Activated T-helper 17 cell treated with anti-CD3 and anti-CD28 coated beads, Interleukin-2, amount 50 U/mL, for 72 hours (primary cell): ENCODE measurements at places on chromosomes 11 and 22. TPM values are rescaled to one million over a fixed set of nuclear protein-coding genes. Genes with fewer than 3 reads are reported as not detected.

PPM1F gene
- 17.3 TPM for total RNA-seq

CTSF gene
- 4.1 TPM for total RNA-seq

SAA4 gene
- total RNA-seq = not detected

CRACR2B gene
- 1.9 TPM for total RNA-seq

RAG2 gene
- not detected for total RNA-seq

CSNK2A3 gene
- 1.7 TPM for total RNA-seq

XKR3 gene
- not detected for total RNA-seq

TYR gene
- total RNA-seq = not detected

SEPTIN3 gene
- 2.1 TPM for total RNA-seq

SCYL1 gene
- 80.4 TPM for total RNA-seq

DAGLA gene
- 0.11 TPM for total RNA-seq

TRPC6 gene
- not detected for total RNA-seq

KRTAP5-11 gene
- total RNA-seq = not detected

MCAM gene
- 31.1 TPM for total RNA-seq

UPK3A gene
- not detected for total RNA-seq

DGAT2 gene
- 2.8 TPM for total RNA-seq

PATE4 gene
- total RNA-seq = not detected

C11orf52 gene
- total RNA-seq = not detected

NXPE2 gene
- total RNA-seq = not detected

RASL10A gene
- total RNA-seq = 0.58 TPM

SCO2 gene
- 9.9 TPM for total RNA-seq

GRM5 gene
- total RNA-seq = not detected

CHADL gene
- total RNA-seq = 0.50 TPM

POLD3 gene
- total RNA-seq = 54.3 TPM

SMDT1 gene
- total RNA-seq = 34.7 TPM

HIRA gene
- 45.6 TPM for total RNA-seq

TMEM191B gene
- total RNA-seq = 11.0 TPM

BATF2 gene
- total RNA-seq = 0.37 TPM

C11orf91 gene
- not detected for total RNA-seq

APOBEC3G gene
- 68.3 TPM for total RNA-seq

LYVE1 gene
- total RNA-seq = not detected

EIF4ENIF1 gene
- 41.0 TPM for total RNA-seq

CSNK1E gene
- 123 TPM for total RNA-seq

KCNK7 gene
- 0.52 TPM for total RNA-seq

RRM1 gene
- 204 TPM for total RNA-seq

OR2D2 gene
- not detected for total RNA-seq

TSPAN32 gene
- 14.8 TPM for total RNA-seq
